Inflammatory macrophage treated with lipopolysaccharide for 4 hours (primary cell): ENCODE measurements at places on chromosomes 4 and X.

DNA sequence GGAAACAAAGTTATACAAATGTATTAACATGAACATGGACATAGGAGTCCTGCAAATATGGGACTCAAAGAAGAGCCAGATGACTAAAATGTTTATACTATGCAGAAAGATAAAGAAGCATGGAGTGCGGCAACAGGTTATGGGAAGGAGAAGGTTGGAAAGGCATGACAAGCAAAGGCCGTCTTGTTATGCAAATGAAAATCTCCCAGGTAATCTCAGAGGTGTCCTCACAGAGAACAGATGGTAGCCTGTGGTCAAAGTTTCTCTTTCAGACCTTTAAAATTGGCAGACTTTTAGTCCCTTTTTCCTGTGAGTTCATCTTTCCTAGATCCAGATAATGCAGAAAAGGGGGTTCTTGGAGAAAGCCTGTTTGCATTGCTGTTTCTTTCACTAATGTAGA, 116.4 kb upstream of the BEND4 start:
- no peak for DNase-seq

GRCh38 chr4:19381068-19381467, 870.6 kb upstream of the SLIT2 start:
- DNase-seq = no peak

DNA sequence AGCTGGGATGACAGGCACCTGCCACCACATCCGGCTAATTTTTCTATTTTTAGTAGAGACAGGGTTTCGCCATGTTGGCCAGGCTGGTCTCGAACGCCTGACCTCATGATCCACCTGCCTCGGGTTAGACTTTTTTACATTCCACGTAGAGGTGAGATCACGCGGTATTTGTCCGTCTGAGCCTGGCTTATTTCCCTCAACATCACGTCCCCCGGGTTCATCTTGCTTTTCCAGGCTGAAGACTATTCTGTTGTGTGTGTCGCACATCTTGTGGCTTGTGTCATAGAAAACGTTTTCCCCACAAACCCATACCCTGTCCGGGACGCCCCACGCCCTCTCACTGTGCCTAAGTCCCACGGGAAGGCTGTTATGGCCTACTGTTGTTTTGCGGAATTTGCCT, 185.3 kb downstream of the CRLF2 start:
- DNase-seq = peak; percentile 1

DNA sequence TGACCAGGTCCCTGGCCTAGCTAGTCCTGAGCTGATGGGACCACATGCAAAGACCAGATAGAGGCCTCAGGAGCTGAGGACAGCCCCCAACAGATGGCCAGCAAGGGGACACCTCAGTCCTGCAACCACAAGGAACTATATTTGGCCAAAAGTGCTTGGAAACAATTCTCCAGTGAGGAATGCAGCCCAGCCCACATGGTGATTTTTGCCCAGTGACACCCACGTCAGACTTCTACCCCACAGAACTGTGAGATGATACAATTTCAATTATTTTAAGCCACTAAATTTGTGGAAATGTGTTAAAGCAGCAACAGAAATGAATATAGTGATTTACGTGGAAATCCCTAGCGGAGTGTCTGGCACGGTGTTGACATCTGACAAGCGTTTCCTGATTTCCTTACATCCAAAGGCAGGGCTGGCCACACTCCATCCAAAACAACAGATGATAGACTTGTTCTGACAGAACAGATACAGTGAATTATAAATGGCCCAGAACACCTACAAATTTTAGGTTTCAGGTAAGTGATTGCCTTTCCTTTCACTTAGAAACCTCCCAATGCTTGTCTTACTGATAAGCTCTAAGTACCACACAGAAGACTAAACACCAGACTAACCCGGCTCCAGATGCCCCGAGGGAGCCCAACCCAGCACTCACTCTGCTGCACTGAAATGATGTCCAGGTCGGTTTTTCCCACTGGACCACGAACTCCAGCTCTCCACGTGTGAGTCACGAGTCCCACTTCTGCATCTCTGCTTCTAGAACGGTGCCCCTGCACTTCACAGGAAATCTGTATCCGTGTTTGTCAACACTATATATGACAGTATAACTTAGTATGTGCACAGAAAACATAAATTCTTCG, 5.8 kb downstream of the AFAP1 start:
- DNase-seq = no peak

- DNase-seq = no peak
These were observed 14.0 kb upstream of the SHROOM4 start for GRCh38 chrX:50827996-50828395.

DNA sequence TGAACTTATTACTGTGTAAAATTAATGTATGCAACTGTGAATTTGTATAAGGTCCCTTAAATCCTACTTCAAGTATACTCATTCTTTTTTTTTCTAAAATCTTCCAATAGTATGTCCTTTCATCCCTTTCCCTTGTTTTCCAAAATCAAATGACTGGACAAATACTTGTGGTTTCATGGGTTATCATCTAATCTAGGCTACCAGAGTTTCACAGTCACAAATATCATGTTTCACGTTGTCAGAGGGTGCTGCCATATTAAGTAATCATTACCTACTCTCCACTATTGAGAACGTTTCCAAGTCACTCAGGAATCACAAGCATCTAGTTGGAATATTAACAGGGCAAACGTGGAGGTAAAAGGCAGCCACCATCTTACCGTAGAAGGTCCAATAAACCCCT, 1235.0 kb upstream of the TENM3 start:
- no peak for DNase-seq

- no peak for DNase-seq
These were observed 27.2 kb upstream of the SMARCA5 start for GRCh38 chr4:143486314-143486713.
